Progenitor cell of endocrine pancreas (in vitro differentiated cells): ENCODE measurements at places on chromosomes 11 and 22. TPM values are rescaled to one million over a fixed set of nuclear protein-coding genes. Genes with fewer than 3 reads are reported as not detected.

- H3K4me3 ChIP-seq, result no peak overlapping the region
- DNase-seq, result no peak
- no peak overlapping the region for H3K27ac ChIP-seq
- H3K4me1 ChIP-seq, result no peaks in the 10 kb centered on the region
- no peaks in the 10 kb centered on the region for H3K36me3 ChIP-seq
Measured at GRCh38 chr11:109968781-109969180, 124.4 kb upstream of the ZC3H12C start.

CARD18 gene
- not detected in 2 replicates for total RNA-seq

- no peaks in the 10 kb centered on the region for H3K27me3 ChIP-seq
Measured at GRCh38 chr11:96680211-96681018, 290.6 kb downstream of the JRKL start.

OR51B5 gene
- total RNA-seq, result 0.34 and 0.44 TPM in 2 replicates

DNA sequence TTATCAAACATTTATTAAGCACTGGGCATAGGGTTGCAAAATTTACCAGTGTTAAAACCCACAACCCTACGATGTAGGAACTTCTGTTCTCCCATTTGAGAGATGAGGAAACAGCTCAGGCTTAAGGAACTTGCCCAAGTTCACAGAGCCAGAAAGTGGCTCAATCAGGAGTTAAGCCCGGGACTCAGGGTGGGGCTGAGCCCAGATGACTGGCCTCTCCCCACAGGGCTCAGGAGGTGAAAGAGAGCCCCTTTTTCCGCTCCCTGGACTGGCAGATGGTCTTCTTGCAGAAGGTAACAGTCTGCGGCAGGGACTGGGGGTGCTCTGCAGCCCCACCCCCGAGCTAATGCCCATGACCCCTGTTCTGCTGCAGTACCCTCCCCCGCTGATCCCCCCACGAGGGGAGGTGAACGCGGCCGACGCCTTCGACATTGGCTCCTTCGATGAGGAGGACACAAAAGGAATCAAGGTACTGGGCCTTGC lies 5.6 kb upstream of the ANKRD13D start:
- no peaks in the 10 kb centered on the region for H3K27me3 ChIP-seq
- peaks cover 9% of the 10 kb centered on the region for H3K4me1 ChIP-seq
- H3K36me3 ChIP-seq, result peaks cover 6% of the 10 kb centered on the region
- DNase-seq, result no peak

TRIM49 gene
- total RNA-seq, result not detected in 2 replicates

CCDC157 gene
- total RNA-seq, result 11.1 and 13.5 TPM in 2 replicates

TRIM48 gene
- total RNA-seq, result not detected in 2 replicates

- no peaks in the 10 kb centered on the region for H3K27me3 ChIP-seq
- no peak for DNase-seq
- H3K27ac ChIP-seq, result no peak overlapping the region
Measured at GRCh38 chr11:18617688-18618341, 16.3 kb downstream of the SPTY2D1 start.
